ENCODE measurements at places on chromosomes 7 and 10. TPM values are rescaled to one million over a fixed set of nuclear protein-coding genes. Genes with fewer than 3 reads are reported as not detected.

The OPALIN gene
- total RNA-seq: not detected

The CPEB3 gene
- 0.80 TPM for total RNA-seq

The HSPA12A gene
- 1.8 TPM for total RNA-seq

The RAPGEF5 gene
- 5.6 TPM for total RNA-seq

The GARS1 gene
- total RNA-seq: 106 TPM

GRCh38 chr7:155418304-155418703 is 39.6 kb upstream of the EN2 start:
- H3K4me1 ChIP-seq: no peaks in the 10 kb centered on the region
- H3K36me3 ChIP-seq: no peaks in the 10 kb centered on the region
- peaks cover 64% of the 10 kb centered on the region for H3K27me3 ChIP-seq
- no peak overlapping the region for H3K4me3 ChIP-seq
- no peak for DNase-seq

- 0 out of 2 replicates have a peak, but pooled peaks cover 8% of the 10 kb centered on the region for H3K27me3 ChIP-seq
- no peaks in the 10 kb centered on the region for H3K36me3 ChIP-seq
- H3K4me3 ChIP-seq: peak overlapping the region; percentile 7
Measured at GRCh38 chr10:75773231-75773780, 341.9 kb downstream of the LRMDA start.

DNA sequence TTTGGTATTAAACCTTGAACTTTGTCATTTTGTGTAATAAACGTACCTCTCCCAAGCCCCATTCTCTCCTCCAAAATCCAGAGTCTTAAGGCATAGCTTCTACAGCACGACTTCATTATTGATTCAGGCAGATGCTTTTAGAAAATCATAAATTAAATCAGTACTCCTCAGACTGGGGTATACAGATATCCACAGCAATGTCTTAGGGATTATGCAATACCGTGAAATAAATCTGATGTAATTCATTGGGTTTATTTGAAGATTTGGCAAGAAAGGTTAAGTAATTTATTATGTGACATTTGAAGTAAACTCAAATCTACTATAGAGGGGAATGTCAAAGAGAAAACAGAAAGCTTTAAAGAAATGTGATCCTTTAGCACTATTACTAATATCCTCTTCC is 246.1 kb upstream of the PLXDC2 start:
- no peak overlapping the region for H3K27ac ChIP-seq
- H3K27me3 ChIP-seq: no peaks in the 10 kb centered on the region
- no peak overlapping the region for H3K4me3 ChIP-seq
- no peaks in the 10 kb centered on the region for H3K4me1 ChIP-seq
- DNase-seq: no peak
- no peaks in the 10 kb centered on the region for H3K36me3 ChIP-seq

- H3K4me1 ChIP-seq: peaks cover 15% of the 10 kb centered on the region
- DNase-seq: peak; percentile 17
- H3K27ac ChIP-seq: no peak overlapping the region
- H3K27me3 ChIP-seq: no peaks in the 10 kb centered on the region
- no peaks in the 10 kb centered on the region for H3K36me3 ChIP-seq
Measured at GRCh38 chr7:920351-921070, 34.0 kb downstream of the ADAP1 start.

DNA sequence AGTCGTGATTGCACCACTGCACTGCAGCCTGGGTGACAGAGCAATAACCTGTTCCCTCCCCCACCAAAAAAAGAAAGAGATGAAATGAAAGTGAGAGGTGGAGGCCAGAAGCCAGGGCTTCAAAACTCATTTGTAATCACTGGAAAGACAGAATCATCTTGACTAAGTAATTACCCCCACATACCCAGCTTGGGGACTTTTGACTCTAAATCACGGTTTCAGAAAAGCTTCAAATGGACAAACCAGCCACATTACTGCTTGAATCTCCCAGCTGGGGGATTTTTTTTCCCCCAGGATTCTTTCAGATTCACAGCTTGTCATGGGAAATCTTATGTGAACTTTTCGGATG is 361.0 kb downstream of the FRMD4A start:
- no peaks in the 10 kb centered on the region for H3K36me3 ChIP-seq
- H3K27me3 ChIP-seq: no peaks in the 10 kb centered on the region
- no peaks in the 10 kb centered on the region for H3K4me1 ChIP-seq
- no peak overlapping the region for H3K4me3 ChIP-seq
- H3K27ac ChIP-seq: no peak overlapping the region

- H3K27me3 ChIP-seq: no peaks in the 10 kb centered on the region
- H3K4me1 ChIP-seq: peaks cover 55% of the 10 kb centered on the region
- peak; percentile 92 for DNase-seq
- peaks cover 8% of the 10 kb centered on the region for H3K36me3 ChIP-seq
Measured at GRCh38 chr10:106436123-106436715, 728.3 kb downstream of the SORCS1 start.

All from PC-3 (cell line).